CD4-positive, alpha-beta T cell treated with Interleukin-6 at 100 ng/mL for 8 hours (primary cell): ENCODE measurements at places on chromosomes 13 and 19.
A peak's percentile ranks its signal among the peaks of the same experiment; 100 is the strongest.

- no peak for DNase-seq
These were observed 206.8 kb downstream of the PCDH9 start for GRCh38 chr13:67023130-67023876.

GRCh38 chr13:78323848-78324247 is 279.5 kb downstream of the POU4F1 start:
- no peak for DNase-seq

DNA sequence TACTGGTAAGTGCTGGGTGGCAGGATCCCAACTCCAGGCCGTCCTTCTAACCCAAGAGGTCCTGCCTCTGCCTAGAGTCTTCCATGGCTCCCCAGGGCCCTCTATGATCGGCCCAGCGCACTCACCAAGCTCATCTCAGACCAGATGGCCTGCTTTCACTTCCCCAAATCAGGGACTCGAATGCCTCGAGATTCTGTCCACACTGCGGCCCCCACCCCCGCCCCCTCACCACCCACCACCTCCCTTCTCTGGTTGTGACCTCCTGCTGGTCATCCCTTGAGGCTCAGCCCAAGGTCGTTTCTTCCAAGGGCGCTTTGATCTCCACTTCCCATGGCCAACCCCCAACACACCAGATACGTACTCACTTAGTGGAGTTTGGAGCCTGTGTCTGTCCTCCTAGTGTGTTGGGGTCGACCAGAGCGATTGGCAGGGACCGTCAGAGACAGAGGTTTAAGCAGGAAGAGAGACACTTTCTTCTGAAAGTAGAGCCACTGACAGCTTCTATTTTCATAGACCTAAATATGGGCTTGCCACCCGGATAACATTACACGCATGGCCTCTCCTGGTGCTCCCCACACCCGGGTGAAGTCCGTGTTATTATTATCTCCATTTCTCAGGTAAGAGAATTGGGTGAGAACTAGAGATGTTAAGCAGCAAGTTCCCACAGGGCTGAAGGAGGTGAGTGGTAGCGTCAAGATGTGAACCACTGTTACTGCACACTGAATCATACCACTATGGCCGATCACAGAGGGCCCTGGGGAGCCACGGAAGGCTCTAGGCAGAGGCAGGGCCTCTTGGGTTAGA is at the start of gene FCER2:
TSS of gene FCER2 (minus strand) at position 478 of the 804 bp plus-strand sequence. CDS start 2,371 bp downstream, outside the sequence.
- no peak for DNase-seq

DNA sequence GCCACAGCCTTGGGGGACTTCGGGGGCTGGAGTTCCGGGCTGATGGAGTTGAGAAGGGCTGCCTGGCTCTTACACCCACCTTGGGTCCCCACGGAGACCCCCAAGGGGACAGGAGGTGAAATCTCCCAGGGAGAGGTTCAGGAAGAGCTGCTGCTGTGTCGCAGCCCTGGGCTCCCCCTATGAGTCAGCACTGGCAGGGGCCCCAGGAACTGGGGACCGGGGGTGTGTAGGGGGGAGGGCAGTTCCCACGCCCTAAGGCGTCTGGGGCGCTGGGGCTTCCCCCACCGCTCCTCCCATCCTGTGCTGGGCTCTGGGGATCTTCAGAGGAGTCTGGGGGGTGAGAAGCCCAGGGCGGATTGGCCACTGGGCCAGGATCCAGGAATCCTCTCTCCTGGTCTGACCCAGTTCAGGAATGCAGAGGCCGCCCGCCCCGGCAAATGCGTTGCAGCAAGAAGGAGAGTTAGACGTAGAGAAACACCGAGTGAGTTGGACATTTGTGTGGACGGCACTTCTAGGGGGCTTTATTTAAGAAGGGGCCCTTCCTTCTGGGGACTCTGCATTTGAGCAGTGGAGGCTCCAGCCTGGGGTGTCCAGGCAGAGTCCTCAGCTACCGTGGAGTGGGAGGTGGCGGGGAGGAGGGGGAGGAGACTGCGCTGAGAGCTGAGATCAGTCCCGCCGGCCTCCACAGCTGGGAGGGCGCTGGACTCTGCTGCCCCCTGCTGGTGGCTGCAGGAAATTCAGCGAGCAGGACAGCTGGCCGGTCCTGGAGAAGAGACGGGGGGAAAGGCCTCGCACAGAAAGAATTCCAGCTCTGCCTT is 15.0 kb upstream of the NANOS3 start:
- peak; percentile 86 for DNase-seq

DNA sequence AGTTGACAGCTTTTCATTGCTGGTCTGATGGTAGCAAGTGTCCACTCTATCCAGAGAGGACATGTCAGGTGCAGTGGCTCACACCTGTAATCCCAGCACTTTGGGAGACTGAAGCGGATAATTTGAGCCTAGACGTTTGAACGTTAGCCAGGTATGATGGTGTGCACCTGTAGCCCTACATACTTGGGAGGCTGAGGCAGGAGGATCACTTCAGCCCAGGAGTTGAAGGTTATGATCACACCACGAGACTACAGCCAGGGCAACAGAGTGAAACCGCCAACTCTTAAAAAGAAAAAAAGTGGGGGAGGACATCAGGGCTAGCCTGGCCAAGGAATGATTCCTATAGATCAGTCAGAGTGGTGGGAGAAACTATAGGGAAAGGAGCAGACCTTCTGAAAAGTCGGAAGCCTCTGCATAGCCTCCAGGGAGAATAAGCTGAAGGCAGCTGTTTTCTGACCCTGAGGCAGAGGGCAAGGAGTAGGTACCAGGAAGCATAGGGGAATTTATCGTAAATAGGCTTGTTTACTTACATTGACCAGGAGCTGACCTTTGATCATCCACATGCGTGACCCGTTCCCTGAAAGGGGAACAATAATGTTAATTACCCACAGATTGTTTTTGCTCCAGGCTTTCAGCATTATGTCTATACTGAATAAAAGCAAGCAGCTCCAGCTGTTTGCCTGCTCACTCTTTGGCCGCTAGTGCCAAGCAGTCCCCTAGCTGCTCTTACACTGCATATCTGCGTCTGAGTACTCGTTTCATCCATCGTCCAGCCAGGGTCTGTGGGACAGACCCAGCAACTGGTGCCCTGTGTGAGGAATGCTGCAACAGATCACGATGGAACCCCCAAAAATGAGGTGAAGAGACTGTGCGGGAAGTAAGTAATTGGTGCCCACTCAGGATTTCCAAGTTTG is 161.6 kb downstream of the RNF17 start:
- DNase-seq, result no peak

DNA sequence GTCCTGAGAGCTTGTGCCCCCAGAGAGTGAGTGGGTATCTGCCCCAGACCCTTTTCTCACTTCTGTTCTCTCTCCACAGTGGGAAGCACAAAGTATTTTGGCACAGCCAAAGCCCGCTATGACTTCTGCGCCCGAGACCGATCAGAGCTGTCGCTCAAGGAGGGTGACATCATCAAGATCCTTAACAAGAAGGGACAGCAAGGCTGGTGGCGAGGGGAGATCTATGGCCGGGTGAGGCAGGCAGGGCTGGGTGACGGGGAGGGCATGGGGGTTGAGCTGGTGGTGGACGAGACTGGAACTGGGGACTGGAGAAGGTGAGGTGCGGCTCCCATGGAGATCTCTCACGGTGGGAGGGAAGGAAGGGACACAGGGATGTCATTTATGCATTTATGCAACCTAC is 33.5 kb upstream of the ADGRE1 start:
- no peak for DNase-seq

- DNase-seq, result no peak
These were observed 63.9 kb upstream of the SLC10A2 start for GRCh38 chr13:103130146-103130545.

GRCh38 chr13:81442904-81443303 is 1102.0 kb upstream of the SPRY2 start:
- no peak for DNase-seq

- DNase-seq, result no peak
These were observed 10.8 kb downstream of the LATS2 start for GRCh38 chr13:21050288-21051197.

GRCh38 chr19:6372594-6373095 is at the start of gene ALKBH7:
ALKBH7 (plus strand) TSS chr19:6372794; CDS start chr19:6372821, 27 bp downstream.
- peak; percentile 99 for DNase-seq

DNA sequence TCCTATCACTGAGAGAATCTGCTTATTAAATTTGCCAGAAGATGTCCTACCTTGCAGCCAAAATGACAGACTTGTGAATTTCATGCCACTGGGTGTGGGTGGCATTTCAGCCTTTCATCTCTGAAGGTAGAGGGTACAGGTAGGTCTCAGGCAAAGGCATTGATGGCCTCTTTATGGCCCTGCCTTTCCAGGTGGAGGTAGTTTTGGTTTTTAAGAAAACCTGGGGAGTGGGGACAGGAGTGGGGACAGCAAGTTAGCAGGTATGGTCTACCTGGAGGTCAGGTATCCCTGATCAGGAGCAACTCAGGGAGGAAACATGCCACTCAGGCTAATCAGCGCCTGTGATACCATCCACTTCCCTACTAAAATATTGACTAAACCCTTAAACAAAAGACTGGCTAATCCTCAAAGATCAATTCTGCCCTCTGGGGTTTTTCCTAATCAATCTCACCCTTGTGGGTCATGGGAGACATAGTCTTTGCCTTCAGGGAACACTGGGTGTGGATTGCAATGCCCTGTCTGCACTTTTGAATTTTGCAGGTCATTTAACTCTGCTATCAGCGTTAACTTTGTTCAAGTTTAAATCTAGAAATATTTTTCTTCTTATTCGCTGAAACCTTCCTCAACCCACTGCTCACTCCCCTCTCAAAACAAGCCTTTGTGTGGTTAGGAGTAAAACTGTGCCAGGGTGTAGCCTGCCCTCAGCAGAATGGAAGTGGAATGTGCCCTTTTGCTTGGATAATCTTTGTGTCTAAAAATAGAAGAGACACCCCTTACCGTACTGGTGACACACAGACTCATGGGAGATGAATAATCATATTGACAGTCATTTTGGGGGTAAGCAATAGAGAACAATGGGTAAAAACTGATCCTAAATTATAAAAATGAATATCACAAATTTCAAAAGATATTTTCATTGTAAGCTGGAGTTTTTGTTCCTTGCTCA is 233.7 kb downstream of the COG6 start:
- no peak for DNase-seq

- no peak for DNase-seq
These were observed 87.2 kb upstream of the C1QTNF9B start for GRCh38 chr13:23984546-23984945.

DNA sequence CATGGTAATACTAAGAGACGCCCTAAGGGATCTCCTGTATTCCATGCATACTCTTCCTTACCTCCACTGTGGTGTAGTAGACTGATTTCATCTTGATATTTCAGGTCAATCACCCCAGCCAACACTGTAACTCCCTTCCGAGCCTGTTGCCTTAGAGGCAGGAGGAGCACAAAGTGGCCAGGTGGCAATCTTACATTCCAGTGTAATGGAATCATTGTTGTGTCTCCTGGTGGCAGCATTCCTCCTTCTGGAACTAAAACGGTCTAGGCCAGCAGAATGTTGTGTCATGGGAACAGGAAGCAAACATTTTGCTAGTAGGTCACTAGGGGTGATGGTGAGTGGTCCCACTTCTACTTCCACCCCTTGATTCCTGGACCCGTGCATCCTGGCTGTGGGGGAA is 405.7 kb upstream of the SLC10A2 start:
- DNase-seq, result no peak

- no peak for DNase-seq
These were observed 1.1 kb downstream of the CAPS start for GRCh38 chr19:5914946-5915781.

DNA sequence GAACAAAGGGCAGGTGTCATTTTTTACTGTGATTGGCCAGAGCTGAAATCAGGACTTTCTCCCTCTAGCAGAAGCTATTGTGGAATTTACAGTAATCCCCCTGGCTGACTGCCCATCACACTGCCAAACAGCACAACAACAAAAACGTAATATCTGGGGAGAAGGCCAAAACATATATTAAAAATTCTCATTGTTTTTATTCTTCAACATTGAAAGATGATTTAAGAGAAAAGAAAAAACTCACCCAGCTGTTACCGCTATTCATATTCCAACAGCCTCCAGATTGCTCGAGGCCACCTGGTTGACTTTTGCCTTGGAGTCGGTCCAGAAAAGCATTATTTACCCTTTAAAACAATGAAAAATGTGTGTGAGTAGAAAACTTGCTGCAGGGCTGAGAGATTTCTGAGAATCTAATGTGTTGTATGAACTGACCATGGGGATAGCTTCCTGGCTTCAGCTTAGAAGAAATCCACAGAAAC is 97.2 kb downstream of the EPSTI1 start:
- DNase-seq, result no peak

DNA sequence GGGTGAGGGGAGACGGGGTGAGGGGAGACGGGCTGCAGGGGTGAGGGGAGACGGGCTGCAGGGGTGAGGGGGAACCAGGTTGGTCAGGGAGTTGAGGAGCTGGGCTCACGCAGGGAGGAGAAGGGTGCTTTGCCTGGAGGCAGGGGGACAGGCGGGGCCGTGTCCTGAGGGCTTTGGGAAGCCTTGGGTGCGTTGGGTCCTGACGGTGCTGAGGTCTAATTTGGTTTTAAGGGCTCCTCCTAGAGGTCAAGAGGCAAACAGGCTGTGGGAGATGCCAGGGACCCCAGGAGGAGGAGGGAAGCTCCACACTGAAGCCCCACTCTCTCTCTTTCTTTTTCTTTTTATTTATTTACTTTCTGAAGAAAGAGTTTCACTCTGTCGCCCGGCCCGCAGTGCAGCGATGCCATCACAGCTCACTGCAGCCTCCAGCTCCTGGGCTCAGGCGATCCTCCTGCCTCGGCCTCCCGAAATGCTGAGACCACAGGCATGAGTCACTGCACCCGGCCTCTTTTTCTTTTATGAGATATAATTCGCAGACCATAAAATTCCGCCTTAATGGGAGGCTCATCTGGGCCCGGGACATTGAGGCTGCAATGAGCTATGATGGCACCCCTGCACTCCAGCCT is 9.3 kb upstream of the MISP start:
- DNase-seq, result no peak

DNA sequence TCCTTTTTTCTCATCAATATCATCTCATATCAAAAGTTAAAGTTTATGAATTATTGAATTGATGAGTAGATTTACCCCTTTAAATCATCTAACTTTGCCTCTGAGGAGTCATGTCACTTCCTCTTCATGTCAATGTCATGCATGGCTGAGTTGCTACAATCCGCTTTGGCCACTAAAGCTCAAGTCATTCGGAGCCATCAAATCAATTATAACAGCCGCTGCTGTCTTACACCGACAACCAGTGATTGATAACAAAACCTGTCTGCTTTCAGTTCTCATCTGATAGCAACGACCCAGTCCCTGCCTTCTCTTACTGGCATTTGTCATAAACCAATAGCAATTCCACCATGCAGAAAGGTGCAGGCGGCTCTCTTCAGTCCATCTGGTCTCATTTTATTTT is 429.3 kb downstream of the DIAPH3 start:
- no peak for DNase-seq
